ENCODE measurements at places on chromosomes 11 and 22.

DNA sequence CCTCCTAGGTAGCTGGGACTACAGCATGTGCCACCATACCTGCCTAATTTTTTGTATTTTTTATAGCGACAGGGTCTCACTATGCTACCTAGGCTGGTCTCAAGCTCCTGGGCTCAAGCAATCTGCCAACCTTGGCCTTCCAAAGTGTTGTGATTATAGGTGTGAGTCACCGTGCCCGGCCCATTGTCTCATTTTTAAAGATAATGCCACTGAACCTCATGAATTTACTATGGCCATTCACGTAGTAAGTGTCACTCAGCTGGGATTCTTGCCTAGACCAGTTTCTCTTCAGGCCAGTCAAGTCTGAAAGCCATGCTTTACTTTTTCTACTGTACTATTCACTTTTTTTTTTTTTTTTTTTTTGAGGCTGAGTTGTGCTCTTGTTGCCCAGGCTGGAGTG lies 22.4 kb downstream of the DEPDC5 start:
- no peak for DNase-seq

GRCh38 chr11:2036863-2037486 lies 39.3 kb upstream of the H19 start:
- DNase-seq: no peak

- DNase-seq: no peak
Measured at GRCh38 chr11:70070706-70071105, 7.4 kb upstream of the ANO1 start.

GRCh38 chr11:119029340-119030028 lies 1.2 kb downstream of the SLC37A4 start:
- DNase-seq: no peak

GRCh38 chr11:117792241-117792640 lies 4.8 kb downstream of the DSCAML1 start:
- DNase-seq: no peak

GRCh38 chr11:88341522-88342251 lies 4.2 kb upstream of the CTSC start:
- DNase-seq: no peak

- no peak for DNase-seq
Measured at GRCh38 chr11:90243534-90243933, 20.7 kb upstream of the CHORDC1 start.

GRCh38 chr11:12802418-12803085 lies 128.3 kb downstream of the TEAD1 start:
- no peak for DNase-seq

DNA sequence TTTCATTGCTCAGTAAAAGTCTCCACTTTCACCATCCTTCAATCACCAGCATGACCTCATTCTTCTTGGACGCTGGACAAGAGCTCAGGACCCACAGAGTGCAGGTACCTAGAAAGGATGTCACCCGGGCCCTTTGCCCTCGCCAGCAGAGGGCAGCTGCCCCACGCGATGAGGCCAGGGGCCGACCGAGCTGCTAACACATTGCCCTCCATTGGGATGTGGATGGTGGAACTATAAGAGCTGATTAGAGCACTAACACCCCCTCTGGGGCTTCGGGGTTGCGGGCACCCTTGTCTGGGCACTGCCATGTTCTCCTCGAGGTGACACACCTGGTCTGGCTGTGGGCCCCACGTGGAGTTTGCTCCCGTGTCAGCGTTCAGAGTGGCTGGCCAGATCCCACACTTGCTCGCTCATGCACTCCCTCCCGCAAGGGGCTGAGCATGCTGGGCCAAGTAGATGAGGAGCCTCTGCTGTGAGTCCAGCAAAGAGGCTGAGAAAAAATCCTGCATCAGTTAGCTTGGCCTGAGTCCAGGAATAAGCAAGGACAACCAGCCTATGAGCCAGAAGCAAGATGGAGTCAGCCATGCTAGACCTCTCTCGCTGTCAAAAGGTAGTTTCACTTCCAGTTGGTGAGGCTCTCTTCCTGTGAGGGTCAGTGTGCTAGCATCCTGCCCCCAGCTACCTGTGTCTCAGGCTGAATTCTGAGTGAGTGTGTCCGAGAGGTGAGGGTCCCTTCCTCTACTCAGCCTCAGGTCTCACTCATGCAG lies 9.8 kb downstream of the KRTAP5-6 start:
- DNase-seq: no peak

DNA sequence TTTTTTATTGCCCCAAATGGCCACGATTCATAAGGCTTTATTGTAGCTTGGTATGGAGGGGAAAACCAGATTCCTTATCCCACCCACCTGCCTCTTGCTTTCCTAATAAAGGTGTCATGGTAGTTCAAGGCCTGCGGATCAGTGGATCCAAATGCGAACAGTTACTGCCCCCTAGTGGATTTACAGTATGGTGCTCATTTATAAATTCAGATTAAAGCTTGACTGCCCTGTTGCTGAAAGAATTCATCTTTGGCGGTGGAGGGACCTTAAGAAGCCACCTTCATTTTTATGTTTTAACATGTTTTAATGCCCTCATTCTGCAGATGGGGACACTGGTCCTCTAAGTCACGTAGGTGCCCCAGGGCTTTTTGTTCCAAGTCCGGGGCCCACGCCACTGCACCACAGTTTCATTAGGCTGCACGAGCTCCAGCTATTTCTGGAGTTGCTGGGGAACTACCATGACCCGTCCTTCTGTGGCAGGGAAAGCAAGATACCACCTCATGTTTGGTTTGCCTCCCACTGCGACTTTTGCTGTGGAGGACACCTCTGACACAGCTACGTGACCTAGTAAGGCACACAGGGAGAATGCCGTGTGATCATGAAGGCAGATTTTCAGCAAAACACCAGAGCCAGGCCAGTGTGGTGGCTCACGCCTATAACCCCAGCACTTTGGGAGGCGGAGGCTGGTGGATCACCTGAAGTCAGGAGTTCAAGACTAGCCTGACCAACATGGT lies 15.6 kb upstream of the INCENP start:
- DNase-seq: no peak

- no peak for DNase-seq
Measured at GRCh38 chr22:26584010-26584409, 5.9 kb downstream of the TPST2 start.

DNA sequence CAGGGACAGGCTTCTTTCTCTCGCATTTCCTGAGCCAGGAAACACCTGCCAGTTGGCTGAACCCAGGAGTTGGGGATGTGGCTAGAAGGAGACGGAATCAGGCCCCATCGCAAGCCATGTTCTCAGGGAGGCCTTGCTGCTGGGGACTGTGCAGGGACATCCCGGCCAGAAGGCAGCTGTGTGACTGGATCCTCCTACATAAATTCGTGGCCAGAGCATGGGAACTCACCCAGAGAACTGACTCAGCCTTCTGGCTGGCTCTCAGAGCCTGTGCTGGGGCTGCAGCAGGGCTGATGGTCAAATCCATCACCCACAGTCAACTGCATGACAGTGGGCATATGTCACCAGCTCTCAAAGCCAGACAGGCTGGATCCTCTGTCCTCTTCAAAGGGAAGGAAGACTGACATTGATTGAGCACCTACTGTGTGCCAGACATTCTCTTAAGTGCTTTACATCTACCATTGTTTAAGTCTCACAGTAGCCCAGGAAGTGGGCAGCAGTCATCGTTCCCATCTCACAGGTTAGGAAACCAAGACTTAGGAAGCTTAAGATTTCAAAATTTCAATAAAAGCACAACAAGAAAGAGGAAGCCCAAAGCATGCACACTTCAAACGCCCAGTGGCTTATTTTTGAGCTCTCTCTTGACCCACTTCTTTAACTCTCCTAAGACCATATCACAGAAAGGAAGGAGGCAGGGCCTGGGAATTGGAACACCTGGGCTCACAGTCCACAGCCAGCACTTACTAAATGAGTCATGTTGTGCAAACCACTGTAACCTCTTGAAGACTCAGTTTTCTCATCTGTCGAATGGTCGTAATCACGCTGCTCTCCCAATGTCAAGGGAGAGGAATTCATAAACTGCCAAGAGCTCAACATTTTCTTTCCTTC lies 30.9 kb upstream of the CACNG2 start:
- no peak for DNase-seq

DNA sequence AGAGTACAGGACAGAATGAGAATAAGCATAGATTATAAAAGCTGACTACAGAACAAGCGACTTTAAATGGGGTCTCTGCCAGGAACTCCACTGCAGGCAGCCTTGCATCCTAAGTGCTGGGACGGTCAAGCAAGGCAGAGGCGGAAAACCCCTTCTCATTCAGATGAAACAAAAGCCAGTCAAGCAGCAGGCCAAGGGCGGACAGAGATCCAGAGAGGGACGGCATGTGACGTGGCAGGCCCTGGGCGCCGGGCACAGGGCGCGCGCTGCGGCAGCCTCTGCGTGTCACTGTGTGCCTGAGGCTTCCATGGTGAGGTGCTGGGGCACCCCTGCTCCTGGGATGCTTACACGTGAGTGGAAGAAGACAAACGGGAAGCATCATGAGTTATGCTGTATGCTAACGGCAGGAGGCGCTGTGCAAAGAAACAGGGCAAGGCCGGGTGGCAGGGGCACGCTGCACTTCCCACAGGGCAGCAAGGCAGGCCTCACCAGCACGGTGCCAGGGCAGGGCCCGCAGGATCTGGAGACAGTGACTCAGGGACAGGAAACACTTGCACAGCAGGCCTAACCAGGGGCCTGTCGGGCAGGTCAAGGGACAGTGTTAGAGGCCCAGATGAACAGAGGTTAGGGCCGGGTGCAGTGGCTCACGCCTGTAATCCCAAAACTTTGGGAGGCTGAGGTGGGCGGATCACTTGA lies 6.2 kb downstream of the TOLLIP start:
- DNase-seq: no peak

GRCh38 chr11:3123305-3123704 lies 41.8 kb downstream of the OSBPL5 start:
- no peak for DNase-seq

DNA sequence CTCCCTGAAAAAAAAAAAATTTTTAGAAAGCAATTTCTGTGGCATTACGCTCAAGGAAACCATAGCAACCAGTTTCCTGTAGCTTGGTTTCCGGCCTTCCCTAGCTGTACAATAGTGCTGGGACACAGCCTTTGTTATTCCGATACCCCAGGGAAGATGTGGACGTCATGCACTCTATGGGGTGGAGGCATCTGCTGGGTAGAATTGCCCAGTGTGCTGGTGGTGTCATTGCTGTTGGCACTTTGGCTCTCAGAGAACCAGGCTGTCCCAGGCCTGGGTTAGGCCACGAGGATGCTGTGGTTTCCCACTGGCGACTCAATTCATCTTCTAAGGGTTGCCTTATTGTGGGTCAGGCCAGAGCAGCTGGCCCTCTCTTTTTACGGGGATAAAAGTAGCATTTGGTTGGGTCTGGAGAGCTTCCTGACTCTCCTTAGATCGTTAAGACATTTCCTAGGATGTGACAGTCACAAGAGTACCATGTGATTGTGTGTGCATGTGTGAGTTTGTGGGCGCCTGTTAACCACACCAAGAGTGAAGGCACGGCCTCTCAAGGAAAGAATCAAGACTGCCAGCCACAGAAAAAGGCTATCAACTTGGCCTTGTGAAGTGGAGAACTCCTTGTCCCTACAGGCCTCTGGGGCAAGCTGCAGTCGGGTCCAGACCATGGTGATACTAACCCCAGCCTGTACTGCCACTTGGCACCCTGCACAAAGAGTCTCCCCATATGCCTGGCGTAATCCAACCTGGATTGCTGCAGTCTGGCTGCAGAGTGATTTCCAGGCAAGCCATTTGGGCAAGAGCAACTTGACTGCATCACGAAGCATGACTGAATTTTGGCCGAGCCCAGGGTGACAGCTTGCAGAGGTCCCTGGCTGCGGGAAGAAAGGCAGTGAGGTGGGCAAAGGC lies 35.9 kb upstream of the NAV2 start:
- DNase-seq: no peak

GRCh38 chr11:61713906-61714305 lies 33.7 kb downstream of the DAGLA start:
- no peak for DNase-seq

GRCh38 chr11:120630122-120630521 lies 118.6 kb downstream of the GRIK4 start:
- DNase-seq: no peak

GRCh38 chr22:44108806-44109385 lies 71.8 kb upstream of the PARVG start:
- DNase-seq: no peak

- no peak for DNase-seq
Measured at GRCh38 chr11:118628432-118628831, 21.0 kb downstream of the PHLDB1 start.

DNA sequence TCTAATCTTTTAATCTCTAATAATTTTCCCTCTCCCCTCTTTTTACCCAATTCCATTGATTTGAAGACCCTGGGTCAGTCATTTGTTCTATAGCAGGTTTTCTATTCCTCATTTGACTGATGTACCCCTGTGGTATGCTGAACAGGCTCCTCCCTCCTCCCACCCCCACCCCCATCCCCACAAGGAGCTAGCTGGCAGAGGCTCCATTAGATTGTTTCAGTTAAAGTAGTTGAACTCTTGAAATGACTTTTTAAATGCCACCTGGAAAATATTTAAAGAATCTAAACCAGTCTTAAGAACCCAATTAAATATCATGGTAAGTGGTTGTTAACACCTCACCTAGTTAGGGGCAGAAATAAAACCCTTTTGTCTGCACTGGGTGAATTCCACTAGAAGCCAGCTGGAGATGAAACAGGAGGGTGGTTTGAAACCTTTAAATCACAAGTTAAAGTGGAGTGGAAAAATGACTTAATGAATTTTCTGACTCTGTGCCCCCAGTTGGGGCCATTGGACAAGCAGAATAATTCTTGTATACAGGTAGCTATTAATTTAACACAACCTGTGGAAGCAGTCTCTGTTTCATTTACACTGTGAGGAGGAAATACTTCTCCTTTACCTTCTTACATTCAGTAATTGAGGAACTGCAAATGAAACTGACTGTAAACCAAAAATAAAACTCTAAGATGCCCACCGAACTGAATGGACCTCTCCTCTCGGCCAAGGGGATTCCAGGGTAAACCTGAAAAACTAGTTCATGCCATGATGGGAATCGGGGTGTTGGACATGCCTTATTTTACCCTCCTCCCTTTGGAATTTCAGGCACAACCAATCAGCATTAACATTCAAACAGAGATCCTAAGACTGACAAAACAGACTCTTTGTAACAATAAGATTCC lies 30.7 kb downstream of the PRR5L start:
- no peak for DNase-seq
